ENCODE measurements at places on chromosomes 4 and X. TPM values are rescaled to one million over a fixed set of nuclear protein-coding genes. Genes with fewer than 3 reads are reported as not detected.

The NPY5R gene
- total RNA-seq = not detected

GRCh38 chr4:180203349-180203748, 2039.9 kb upstream of the TENM3 start:
- no peak for DNase-seq

GRCh38 chr4:6105311-6105911, 87.2 kb upstream of the C4orf50 start:
- DNase-seq = no peak

- DNase-seq = no peak
Measured at GRCh38 chr4:44914223-44914622, 187.9 kb upstream of the GNPDA2 start.

- no peak for DNase-seq
Measured at GRCh38 chrX:16148896-16149295, 18.4 kb upstream of the MAGEB17 start.

The ADH1B gene
- total RNA-seq = not detected

The CXCL3 gene
- not detected for total RNA-seq

- no peak for DNase-seq
Measured at GRCh38 chr4:37726666-37727065, 40.5 kb upstream of the RELL1 start.

DNA sequence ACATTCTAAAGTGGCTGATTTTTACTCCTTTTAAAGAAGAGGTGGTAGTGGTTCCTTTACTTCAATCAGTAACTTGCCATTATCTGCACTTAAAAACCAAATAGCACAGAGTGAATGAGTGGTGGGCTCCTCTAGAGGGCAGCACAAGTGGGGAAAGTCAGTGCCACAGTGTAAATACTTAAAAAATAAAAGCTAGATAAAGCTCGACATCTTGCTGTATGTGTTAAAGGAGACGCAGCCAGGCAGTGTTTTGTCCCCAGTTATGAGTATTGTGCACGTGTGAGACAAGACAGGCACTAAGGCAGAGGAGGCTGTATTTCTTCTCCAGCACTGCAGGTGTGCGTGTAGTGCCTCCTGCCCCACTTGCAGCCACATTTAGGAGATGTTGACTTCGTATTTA, 24.6 kb downstream of the NAP1L5 start:
- peak; percentile 40 for DNase-seq

The CTAG1A gene
- total RNA-seq = not detected

- no peak for DNase-seq
Measured at GRCh38 chr4:13642170-13642950, 14.8 kb upstream of the BOD1L1 start.

GRCh38 chr4:28225689-28226353, 1365.2 kb downstream of the STIM2 start:
- no peak for DNase-seq

- DNase-seq = no peak
Measured at GRCh38 chr4:133095591-133095990, 53.5 kb upstream of the PCDH10 start.

The TRO gene
- total RNA-seq = 0.74 TPM

GRCh38 chr4:37885496-37885895, 5.4 kb upstream of the TBC1D1 start:
- no peak for DNase-seq
